ENCODE measurements at places on chromosomes 12 and 14.

DNA sequence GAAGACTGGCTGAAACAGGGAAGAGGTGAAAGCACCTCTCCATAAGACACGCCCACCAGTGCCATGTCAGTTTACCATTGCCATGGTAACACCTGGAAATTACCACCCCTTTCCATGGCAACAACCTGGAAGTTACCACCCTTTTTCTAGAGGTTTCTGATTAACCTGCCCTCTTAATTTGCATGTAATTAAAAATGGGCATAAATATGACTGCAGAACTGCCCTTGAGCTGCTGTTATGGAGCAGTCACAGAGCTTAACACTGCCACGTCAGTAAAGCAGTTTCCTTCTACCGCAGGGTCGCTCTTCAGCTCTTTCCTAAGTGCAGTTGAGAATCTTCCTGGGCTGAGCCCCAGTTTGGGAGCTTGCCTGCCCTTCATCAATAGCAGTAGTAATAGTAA, 55.2 kb downstream of the RASSF3 start:
- no peak for DNase-seq

DNA sequence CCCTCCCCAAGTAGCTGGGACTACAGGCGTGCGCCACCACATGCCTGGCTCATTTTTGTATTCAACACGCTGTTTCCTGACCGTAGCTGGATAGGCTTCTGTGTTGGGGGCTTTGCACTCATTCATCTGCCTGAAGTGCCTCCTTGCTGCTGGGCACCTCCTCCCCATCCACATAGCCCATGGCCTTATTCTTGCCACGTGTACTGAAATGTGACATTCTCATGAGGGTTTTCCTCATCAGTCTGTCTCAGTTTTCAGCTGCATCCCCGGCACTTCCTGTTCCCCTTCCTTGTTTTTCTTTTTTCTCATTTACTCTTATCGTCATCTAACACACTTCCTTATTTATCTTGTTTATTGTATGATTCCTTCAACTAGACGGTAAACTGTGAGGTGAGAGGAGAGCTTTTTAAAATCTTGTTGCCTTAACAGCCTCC, 36.6 kb downstream of the RCOR1 start:
- no peak for DNase-seq

DNA sequence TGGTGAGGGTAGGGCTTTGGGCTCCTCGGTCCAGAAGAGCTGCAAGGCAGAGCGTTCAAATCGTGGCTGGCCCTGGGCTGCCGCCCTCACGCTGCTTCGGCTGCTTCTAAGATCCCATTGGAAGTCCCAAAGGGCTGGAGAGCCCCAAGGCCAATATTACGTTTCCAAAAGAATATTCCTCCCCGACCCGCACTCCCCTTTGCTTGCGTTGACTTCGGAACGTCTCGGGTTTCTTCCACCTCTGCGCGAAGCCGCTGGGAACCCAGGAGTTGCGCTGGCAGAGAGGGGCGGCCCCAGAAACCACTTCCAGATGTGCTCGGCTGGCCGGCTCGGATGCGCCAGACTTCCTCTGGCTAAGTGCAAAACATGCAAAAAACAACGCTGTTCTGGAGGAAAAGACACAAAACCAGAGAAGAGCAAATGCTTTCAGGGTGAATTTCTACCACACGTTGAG, at the start of gene GLT8D2:
Gene GLT8D2, minus strand, starts transcription at position 285 of the 454 bp plus-strand sequence. CDS start 30,539 bp downstream, outside the sequence.
- DNase-seq = no peak

GRCh38 chr12:81542065-81543010, 216.8 kb downstream of the PPFIA2 start:
- DNase-seq = no peak

GRCh38 chr12:11133162-11133561, 1.3 kb downstream of the TAS2R30 start:
- no peak for DNase-seq

GRCh38 chr12:88703790-88704189, 123.5 kb upstream of the KITLG start:
- DNase-seq = no peak

DNA sequence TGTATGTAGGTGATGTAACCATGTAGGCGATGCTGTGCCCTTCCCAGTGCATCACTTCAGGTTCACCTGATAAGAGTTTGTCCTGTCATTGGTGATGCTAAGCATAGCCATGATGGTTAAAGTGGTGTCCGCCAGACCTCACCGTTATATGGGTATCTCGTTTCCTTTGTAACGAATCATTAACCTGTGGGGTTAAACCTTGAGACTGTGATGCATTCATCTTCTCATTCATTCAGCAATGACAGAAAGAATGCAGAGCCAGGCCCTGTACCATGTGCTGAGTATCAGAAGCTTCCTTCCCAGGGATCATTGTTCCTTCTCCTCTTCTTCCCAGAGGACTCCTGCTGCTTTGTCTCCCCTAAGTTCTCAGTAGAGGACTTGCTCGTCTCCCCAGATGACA, 84.9 kb downstream of the CCDC60 start:
- DNase-seq = no peak

GRCh38 chr14:92737206-92737605, 11.2 kb downstream of the LGMN start:
- DNase-seq = no peak

DNA sequence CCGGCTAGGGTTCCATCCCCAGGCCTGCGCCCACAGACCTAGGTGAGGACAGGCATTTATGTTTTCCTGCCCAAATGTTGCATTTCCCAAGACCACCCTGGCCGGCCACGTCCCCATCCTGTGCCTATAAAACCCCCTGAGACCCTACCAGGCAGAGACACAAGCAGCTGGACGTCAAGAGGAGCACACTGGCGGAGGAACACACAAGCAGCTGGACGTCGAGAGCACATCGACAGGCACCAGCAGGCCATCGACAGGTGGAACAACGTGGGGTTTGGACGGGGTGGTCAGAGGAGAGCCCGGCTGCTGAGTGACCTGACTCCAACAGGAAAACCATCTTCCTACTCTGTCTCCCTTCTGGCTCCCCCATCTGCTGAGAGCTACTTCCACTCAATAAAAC, 19.6 kb upstream of the LDHB start:
- no peak for DNase-seq

DNA sequence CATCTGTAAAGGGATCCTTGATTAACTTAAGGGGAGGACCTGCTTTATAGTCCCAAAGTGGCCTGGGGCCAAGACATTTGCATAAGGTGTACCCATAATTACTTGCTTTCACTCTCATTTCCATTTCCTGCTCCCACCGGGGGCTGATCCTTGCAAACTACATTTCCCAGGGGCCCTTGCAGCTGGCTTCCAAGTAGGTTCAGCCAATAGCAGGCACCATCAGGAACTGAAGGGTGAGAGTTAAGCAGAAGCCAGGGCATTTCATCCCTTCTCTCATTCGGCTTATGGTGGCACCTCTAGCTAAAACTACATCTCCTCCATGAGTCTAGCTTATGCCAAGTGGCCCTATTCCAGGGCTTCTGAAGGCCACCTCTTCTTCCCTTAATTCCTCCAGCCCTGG, 88.8 kb downstream of the CCDC60 start:
- DNase-seq = no peak

- DNase-seq = no peak
Observed at GRCh38 chr14:29321646-29322045, 555.1 kb downstream of the FOXG1 start.

DNA sequence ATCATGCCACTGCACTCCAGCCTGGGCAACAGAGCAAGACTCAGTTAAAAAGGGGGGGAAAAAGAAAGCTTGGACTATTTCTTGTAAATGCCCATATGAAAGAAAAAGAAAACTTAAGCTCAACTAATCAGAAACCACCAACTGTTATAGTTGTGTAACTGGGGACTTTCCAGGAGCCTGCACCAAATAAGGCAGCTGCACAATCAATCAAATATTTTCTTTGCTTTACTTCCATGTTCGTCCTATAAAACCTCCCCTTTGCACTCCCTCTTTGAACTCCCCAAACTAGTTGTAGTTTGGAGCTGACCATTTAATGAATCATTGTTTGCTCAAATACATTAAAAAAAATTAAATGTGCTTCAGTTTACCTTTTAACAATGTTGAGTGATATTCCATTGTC, 54.9 kb downstream of the OTOGL start:
- no peak for DNase-seq

DNA sequence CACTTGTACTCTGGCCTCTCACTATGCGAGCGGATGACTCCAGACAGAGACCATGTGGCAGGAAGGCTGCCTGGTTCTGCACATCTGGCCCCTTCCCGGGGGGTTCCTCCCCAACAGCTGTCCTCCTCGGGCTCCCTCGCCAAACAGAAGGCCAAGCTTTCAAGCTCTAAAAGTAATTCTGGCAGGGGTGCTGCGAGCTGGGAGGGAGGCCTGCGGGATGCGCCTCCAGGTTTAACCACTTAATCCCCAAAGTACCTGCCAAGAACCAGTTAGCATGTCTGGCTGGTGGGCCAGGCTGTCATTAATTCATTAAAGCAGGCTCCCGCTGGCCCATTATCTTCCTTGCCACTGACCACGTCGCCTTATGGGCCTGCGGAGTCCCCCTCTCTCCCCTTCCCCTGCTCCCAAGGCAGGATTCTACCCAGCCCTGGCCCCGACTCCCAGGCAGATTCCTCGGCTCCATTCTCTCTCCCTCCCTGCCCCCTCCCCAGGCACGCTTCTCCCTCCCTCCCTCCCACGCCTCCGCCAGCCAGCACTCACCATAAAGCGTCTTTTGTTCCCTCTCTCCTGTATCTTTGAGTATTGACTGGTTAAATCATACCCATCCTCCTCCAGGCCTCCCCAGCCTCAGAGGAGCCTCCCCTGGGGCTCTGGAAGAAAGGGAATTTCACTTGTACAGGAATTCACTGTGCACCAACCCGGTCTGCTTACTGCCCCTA, 4.9 kb downstream of the HRK start:
- no peak for DNase-seq

- DNase-seq = no peak
Observed at GRCh38 chr12:85681333-85681732, 154.9 kb downstream of the RASSF9 start.

DNA sequence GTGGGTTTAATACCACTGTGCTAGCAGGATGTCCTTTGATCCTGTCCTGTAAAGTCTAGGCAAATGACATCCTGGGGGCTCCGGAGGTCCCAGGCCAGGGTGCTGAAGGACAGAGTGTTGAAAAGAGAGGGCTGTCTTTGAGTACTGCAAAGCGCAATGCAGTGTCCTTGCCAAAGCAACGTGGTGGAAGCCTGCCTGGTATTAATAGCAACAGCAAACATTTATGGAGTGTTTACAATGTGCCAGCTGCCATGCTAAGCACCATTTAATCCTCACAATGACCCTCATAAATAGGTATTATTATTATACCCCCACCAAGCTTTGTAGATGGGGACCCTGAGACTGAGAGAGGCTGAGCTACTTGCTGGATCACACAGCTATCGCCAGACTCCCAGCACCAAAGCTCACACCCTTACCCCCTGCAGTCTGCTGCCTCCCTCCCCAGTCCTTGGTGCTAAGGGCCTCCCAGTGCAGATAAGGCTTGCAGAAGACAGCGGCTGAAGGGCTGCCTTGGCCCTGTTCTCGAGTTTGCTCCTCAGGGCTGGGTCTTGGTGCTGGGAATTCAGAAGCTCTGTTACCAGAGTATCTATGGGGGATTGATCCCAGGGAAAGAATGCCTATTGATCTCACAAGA, 427.7 kb downstream of the FUT8 start:
- no peak for DNase-seq

DNA sequence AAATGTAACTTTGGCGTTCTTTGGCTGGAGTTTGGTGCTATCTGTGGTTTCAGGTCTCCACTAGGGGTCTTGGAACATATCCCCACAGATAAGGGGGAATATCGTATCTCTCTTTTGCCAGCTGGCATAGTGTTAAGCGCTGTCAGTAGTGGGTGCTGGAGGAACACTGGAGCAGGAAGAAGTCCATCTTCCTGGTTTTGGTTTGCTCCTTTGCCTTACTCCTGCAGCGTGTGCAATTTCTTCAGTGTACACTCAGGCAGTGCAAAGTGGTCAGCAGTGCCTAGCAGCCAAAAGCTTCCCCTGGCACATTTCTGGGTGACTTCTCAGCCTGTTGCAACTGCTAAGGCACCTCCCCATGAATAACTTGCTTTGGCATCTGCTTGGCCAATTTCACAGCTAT, 11.7 kb upstream of the RIPK3 start:
- no peak for DNase-seq

- peak; percentile 54 for DNase-seq
Observed at GRCh38 chr12:76879710-76880518, 1.1 kb upstream of the CSRP2 start.

GRCh38 chr12:6752167-6752920, 597 bp downstream of the MLF2 start:
- DNase-seq = peak; percentile 67

DNA sequence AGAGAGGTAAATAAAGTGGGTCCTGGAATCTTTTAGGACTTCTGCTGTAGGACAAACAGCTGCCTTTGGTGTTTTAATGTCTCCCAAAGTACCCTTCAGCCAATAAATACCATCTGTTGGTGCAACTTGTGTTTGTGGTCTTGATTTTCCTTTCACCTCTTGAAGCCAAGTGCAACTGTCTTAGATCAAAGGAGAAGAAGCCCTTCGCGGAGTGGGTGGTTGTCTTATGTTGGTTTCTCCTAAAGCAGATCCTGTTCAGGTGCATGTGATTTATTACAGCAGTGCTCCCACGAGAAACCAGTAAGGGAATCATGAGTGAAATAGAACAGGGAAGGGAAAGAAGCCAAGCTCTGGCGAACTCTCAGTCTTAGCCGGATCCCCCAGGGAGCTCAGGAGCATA, 27.7 kb downstream of the HRK start:
- no peak for DNase-seq
